ENCODE measurements at places on chromosomes 1 and 21.

DNA sequence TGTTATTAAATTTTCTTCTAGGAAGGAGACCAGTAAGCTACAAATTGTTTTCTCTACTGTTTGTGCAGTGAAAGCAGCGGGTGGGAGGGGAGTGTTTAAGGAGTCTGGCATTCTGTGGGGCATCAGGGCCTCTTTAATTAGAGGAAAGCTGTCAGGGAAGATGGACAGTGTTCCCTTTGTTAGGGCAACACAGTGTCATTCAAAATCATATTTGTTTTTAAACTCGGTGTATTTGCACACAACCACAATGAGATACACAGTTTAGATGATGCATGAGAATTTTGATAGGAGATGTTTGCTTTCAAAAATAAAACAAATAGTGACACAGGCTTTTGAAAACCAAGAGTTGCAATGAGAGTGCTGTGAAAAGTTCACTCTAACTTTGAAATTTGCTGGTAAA, 15.1 kb upstream of the ST6GALNAC3 start:
- DNase-seq, result no peak

DNA sequence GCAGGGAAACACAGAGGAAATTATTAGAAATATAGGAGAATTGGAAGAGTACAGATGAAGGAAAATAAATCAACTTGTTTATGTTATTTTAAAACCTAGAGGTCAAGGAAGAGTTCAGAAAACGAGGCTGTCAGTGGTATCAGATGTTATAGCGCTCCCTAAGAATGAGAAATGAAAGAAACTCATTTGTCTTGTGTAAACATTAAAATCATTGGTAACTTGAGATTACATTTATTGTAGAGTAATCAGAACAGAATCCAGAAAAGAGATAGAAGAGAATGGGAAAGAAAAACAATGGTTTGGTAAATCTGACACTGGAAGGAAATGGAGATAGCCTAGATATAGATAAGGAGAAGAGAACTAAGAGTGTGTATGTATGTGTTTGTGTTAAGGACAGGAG, 106.4 kb downstream of the ATF6 start:
- DNase-seq, result no peak

GRCh38 chr1:53155945-53156344, 13.5 kb upstream of the SLC1A7 start:
- no peak for DNase-seq

DNA sequence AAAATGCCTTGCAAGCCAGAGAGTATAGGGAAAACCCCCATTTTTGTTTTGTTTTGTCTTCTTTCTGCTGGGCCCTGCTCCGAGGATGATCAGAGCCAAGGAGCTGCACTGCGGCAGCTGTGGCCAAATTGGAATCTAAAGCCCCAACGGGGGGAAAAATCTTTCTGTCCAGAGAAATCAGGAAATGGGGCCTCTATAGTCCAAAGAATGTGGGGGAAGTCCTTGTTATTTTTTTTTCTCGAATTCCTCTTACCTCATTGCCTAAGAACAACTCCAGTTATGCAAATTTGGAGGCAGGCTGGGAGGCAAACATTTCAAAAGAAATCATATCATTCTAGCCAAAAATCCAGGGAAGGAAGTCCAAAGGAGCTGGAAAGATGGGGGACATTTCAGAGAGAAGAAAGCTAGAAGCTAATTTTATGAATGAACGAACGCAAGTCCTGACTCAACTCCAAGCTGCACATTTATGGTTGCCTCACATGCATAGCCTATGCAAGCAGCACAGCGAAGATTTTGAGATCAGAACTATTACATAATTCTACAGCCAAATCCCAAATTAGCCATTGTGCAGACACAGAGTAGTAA, 263.2 kb downstream of the KCTD3 start:
- no peak for DNase-seq

GRCh38 chr1:53338423-53338822, 10.6 kb upstream of the LRP8 start:
- DNase-seq, result no peak

DNA sequence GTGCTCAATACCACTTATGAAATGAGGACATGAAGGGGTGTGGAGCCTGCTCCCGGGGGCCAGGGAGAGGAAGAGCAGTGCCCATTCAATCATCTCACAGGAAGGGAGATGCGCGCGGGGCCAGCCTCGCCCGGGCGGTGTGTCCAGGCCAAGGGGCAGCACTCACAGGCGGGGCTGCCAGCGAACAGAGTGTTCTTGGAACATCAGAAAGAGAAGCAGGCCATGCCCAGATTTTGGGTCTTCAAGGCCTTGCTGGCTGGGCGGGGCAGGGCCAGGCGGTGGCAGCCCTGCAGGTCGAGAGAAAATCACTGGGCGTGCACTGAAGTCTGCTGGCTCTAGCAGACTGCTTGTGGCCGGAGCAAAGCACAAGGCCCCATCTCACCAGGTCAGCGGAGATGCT, 168.6 kb downstream of the PRDM16 start:
- no peak for DNase-seq

DNA sequence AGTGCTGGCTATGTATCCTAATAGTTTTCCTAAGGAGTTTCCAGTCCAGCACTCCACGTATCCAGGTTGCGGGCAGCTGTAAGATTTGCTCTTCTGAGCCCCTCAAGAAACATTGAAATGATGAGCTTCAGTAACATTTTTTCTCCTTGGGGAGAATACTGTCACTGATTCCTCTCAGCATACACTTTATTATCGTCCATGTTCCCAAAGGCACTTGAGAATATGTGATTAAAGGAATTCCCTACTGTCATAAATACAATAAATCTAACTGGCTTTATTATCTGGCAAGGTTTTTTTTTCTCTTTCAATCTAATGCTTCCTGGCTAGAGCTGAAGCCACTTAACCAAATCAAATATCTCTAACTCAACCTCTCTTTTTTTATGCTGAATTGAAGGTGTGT, 359.2 kb upstream of the PKN2 start:
- DNase-seq, result no peak

- no peak for DNase-seq
Measured at GRCh38 chr1:54290506-54291184, 90.7 kb downstream of the MRPL37 start.

- DNase-seq, result peak; percentile 53
Measured at GRCh38 chr1:204417074-204417997, 5.7 kb upstream of the PPP1R15B start.

DNA sequence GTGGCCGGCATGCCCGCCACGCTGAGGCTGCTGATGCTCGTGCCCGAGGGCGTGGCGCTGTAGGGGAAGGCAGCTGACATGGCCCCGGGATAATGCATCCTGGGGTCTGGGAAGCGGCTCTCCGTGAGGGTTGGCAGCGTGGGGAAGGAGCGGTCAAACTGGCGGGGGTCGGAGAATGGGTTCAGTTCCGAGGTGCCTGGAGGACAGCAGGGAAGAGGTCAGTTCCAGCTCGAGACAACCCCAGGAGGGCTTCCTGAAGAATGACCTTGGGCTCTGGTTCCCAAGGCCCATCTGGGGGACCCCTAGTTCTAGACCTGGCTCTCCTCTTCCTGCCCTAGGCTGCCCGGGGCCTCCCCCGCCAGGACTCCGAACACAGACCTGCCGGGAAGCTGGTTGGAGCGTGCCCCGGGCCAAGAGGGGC, 27.6 kb downstream of the RUNX3 start:
- DNase-seq, result no peak

DNA sequence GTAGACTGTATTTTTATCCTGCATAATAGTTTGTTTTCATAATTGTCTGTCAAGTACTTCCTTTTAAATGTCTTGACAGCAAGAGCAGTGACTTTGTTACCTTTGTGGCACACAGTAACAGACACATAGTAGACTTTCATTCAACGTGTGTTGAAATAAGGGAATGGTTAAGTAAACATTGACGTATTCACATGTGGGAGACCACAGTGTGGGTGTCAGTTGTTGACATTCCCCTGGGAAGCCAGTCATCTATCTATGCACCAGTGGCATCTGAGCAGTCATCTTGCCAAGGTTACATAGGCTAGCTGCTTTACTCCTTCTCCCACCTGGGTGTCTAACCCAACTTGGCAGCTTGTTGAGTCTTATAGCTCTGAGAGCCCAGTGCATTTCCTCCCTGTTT, 1.4 kb upstream of the NUP133 start:
- no peak for DNase-seq

DNA sequence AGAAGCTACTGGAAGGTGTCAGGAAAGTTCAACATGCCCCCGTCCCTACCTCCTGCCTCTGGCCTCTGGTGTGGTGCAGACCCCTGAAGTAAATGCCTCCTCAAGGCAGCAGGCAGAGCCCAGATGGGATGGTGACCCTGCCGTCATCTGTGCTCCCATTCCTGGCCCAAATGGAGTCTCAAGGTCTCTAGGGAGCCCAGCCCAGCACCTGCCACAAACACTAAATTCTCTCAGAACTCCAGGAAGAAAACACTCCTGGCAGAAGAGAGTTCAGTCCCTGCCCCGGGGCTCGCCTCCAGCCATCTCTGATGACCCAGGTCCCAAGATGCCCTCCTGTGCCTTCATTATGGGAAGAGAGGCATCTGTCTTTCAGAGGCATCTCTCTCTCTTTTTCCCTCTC, 261.6 kb upstream of the TMEM51 start:
- no peak for DNase-seq

DNA sequence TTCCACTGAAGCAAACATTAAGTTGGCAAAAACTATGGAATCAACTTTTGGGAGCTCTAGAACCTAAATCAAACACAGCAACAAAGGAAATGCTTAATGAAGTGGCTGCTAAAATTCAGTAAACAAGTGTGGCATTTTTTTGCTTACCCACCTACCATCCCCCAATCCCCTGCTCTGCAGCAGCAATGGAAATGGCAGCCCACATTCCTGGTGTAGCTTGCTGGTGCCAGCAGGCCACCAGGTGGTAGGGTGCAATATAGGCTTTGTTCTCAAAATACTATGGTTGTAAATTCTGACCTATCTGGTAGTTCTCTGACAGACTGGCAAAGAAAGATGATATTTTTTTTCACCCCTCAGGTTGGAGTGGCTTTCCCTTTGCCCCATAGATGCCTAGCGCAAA, 42.8 kb downstream of the SHCBP1L start:
- DNase-seq, result no peak

- DNase-seq, result no peak
Measured at GRCh38 chr1:208587110-208587509, 342.9 kb upstream of the PLXNA2 start.

DNA sequence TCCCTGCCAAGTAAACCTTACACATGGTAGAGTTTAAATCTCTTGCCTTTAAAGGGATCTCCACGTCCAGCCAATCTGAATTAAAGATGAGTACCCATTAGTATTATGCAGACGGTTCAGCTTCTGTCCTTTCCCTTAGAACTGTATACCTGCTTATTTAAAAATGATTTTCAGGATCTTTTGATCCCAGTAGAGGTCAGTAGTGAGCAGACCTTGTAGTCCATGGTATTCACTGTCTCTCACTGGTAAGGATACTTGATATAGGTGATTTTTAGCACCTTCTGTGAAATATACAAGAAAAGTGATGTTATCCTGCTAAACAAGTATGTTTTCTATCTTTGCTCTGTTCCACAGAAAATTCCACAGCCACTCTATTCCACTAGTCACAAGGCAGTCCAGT, 1211.6 kb upstream of the ADGRL4 start:
- peak; percentile 45 for DNase-seq

- DNase-seq, result no peak
Measured at GRCh38 chr1:185432948-185433347, 115.9 kb upstream of the IVNS1ABP start.

Data from HEK293T (cell line).